Effector memory CD8-positive, alpha-beta T cell (primary cell): ENCODE measurements at places on chromosomes 6 and 20.

- no peak for DNase-seq
Observed at GRCh38 chr20:3586093-3586492, 77.1 kb downstream of the GFRA4 start.

DNA sequence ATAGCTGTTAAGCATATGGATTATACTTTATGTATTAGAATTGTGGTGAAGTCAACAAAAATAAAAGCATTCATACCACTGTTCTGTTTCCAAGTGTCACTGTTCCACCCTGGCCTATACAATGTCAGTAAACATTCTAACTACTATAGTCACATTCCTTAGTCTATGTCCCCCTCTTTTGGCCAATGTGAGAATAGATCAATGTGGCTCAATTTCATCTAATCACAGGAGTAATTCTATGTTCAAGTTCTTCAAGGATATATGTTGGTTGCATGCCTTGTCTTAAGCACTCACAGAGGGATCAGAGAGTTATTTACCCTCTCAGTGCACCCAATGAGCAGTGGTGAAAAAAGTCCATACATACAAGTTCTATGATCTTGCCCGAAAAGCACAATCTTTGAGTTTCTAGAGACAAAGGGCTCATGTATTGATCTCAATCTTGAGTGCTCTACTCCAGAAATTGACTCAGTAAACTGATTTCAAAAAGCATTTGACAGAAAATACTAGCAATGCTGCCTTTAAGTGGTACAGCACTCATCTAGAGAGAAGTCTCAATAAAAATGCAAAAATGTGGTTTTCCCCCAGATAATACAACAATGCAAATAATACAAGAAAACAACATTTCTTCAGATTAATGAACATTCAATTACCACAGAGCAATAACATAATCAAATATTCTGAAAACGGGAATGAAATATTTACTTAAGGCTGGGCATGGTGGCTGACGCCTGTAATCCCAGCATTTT is 16.5 kb downstream of the SMLR1 start:
- DNase-seq: peak; percentile 21

DNA sequence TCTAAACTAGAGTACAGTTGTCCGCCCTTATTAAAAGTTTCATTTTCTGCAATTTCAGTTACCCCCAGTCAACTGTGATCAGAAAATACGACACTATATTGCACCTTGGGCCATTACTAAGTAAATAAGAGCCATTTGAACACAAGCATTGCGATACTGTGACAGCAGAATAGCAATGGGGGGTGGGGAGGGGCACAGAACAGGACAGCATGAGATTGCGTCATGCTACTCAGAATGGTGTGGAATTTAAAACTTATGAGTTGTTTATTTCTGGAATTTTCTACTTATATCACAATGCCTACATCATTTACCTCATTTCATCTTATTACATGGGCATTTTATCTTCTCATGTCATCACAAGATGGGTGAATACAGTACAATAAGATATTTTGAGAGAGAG is 166.3 kb downstream of the MANEA start:
- no peak for DNase-seq

- no peak for DNase-seq
Observed at GRCh38 chr6:47221565-47221964, 88.1 kb downstream of the TNFRSF21 start.

GRCh38 chr6:158501360-158502262 is 58.3 kb upstream of the TMEM181 start:
- no peak for DNase-seq

GRCh38 chr6:147220345-147220744 is 16.1 kb downstream of the STXBP5 start:
- no peak for DNase-seq

DNA sequence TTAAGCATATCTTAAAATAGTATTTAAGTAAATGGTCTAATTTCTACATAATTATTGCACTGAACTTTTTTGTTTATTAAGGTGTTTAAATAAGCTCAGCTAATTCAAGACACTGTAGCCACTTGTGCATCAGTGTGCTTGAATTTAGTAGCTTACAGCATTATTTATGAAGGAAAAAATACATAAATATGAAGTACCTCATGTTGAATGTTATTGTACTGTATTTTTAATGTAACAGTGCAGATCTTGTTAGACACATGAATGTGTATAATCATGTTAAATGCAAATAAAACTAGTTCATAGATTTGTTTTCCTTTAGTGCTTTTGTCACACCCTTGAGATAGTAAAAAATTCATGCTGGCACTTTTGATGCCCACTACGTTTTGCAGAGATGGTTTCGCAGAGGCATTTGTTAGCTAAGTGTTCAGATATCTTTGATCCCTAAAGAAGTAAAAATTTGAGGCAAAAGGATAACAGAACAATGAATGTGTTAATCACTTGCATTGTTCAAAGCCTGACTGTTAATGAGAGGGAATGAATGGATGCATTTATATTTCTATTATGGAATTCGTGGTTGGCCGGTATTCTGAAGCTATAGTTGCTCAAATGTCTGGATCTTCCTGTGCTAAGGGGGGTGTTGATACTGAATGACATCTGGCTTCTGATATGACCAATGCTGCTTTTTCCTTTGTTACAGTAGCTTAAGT is 8.8 kb downstream of the BTBD3 start:
- no peak for DNase-seq

GRCh38 chr20:9092113-9092512 is 23.2 kb downstream of the PLCB4 start:
- no peak for DNase-seq

GRCh38 chr6:104957301-104958177 is 632 bp downstream of the LIN28B start:
- no peak for DNase-seq

- DNase-seq: no peak
Observed at GRCh38 chr20:25586877-25587276, 1.5 kb upstream of the NINL start.

DNA sequence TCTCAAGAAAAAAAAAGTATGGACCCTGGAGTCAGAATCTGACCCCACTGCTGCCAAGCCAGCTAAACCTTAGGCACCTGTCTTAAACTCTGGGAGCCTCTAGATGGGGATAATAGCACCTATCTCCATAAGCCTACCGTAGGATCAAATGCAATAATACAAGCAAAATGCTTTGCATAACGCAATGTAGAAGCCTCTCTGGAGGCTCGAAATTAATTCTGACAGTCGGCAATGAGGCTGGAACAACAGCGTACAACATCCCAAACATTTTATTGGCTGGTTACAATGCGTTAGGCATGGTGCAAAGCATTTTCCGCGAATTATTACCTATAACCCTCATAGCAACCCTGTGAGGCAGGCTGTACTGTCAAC is 521 bp downstream of the CDK5RAP1 start:
- no peak for DNase-seq

GRCh38 chr6:10684618-10685017 is 9.8 kb downstream of the C6orf52 start:
- no peak for DNase-seq

DNA sequence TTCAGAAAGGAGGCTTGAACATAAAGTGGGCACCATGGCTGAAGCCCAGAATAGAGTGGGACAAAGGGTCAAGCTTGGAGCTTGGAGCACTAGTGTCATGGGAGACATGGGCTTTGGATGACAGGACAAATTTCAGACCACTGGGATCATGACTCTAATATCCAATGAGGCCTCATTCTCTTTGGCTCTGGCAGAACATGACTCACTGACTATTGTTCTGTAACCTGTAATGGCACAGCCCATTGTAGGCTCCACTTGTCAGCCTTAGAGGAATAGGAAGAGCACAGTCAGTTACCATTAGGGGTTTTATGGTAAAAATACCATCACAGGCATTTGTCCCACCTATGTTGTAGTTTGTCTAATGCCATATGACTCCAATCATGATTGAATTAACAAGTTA is 34.0 kb upstream of the MMS22L start:
- no peak for DNase-seq

- no peak for DNase-seq
Observed at GRCh38 chr6:148249679-148250375, 92.8 kb upstream of the SASH1 start.

DNA sequence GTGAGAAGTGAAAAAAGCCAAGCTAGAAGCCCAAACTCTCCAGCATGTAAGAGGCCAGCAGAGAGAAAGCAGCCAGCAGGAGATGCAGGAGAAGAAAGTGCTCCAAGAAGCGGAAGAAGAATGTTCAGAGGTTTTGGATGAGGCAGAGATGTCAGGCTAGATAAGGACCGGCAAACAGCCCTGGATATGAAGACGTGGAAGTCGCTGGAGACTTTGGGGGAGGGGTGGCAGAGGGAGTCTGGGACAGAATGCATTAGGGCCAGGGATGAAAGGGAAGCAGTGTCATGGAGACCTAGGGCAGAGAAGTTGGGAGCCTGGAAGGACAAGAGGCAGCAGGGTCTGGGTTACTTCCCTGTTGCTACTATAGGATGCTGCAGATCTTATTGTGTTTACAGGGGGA is 5.3 kb upstream of the SCUBE3 start:
- no peak for DNase-seq

DNA sequence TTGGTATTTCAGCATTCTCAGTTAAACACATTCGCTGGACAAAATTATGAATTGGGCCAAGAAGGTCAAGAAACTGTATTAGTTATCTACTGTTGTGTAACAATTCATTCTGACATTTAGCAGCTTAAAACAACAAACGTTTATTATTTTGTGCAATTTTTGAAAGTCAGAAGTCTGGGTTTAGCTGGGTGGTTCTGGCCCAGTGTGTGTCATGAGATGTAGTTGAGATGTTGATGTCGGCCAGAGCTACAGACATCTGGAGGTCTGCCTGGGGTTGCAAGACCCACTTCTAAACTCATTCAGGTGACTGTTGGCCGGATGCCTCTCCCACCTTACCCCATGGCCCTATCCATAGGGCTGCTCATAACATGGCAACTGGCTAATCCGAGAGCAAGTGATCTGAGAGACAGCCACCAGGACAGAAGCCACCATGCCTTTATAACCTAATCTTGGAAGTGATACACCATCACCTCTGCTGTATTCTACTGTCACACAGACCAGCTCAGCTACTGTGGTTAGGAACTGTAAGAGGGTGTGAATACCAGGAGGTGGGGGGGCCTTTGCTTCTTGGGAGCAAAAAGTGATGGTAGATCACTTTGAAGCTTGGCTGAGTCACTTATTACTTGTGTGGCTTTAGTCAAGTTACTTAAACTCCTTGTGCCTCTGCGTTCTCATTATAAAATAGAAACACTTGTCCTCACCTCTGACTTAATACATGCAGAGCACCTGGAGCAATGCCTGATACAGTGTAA is 217.0 kb upstream of the MYLIP start:
- no peak for DNase-seq

GRCh38 chr20:54429364-54429763 is 46.0 kb upstream of the DOK5 start:
- no peak for DNase-seq

DNA sequence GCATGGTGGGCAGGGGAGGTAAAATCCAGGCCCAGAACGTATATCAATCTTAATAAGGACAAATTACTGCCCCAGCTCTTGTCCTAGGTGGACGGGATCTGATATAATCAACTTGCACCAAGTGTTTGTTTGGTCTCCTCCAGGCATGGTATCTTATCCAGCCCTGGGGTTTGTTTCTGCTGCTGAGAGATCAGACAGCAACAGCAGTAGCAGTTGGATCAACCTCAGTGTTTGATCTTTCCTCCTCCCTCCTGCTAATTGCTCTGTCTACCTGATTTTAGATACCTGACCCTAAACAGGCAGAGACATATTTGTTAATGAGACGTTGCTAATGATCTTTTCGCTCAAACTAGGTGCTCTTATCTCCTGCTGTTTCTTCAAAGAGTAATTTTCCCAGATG is 100.4 kb upstream of the BACH2 start:
- DNase-seq: no peak

DNA sequence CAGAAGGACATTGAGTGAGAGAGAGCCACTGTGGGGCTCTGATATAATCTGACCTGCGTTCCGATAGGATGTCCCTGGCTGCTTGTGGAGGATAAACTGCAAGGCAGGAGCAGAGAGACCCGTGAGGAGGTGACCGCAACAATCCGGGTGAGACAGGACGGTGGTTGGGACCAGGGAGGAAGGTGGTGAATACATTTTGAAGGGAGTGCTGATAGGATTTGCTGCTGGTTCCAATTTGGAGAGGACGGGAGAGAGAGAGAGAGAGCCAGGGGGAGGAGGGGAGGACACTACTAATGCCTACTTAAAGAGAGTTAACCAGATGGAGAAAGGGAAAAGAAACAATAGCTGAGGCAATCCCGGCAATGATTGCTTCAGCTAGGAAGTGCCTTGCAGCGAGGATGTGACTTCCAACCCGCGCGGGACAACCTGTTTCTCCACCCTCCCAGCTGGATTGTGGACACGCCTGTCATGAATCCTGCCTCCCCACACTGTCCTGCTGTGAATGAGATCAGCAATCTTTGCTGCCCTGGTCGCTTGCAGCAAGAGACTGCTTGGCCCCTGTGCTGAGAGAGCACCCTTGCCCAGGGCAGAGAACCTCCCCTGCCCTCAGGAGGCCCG is 199.0 kb upstream of the KCNG1 start:
- DNase-seq: no peak

DNA sequence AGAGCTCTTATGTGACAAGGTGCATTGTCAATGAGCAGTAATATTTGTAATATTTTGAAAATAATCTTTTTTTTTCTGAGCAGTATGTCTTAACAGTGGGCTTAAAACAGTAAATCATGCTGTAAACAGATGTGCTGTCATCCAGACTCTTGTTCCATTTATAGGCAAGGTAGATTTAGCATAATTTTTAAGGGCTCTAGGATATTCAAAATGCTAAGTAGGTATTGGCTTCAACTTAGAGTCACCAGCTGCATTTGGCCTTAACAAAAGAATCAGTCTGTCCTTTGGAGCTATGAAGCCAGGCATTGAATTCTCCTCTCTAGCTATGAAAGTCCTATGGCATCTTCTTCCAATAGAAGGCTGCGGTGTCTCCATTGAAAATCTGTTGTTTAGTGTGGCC is 63.7 kb downstream of the ME1 start:
- no peak for DNase-seq

- no peak for DNase-seq
Observed at GRCh38 chr6:89731924-89732567, 87.5 kb downstream of the MDN1 start.

- DNase-seq: no peak
Observed at GRCh38 chr20:51451484-51451883, 91.0 kb downstream of the NFATC2 start.

DNA sequence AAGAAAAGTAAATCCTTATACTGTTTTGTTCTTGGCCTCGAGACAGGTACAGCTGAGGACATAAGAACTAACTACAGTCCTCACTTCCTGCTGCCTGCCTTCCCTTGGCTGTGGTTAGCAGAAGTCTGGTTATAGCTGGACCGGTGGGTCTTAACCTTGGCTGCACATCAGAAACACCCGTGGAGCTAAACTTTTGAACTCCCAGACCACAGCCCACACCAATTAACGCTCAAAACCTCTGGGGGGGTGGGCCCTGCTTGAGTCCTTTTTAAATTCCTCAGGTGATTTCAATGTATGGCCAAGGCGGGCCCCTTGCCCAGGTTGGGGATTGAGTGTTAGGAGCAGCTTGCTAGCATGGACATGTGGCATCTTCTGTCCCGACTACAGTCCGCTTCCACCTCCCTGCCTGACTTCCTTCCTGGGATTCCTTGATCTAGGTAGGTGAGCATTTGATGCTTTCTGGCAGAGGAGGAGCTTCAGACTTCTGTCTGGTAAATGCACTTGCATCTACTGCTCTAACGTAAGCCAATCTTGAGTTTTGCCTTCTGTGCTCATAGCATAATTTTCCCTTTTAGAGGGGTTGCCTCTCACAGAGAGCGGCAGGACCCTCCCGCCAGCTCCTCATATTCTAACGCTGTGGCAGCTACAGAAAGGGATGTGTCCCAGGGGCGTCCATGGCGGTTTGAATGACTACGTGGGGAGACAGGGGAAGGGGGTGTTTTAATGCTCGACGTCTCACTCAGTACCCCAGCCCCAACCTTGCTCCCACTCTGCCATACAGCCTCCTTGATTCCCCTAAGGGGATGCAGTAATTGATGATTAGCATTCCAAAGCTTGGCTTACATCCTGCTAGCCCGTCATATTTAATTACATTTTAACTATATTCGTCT is 390.1 kb downstream of the ZFAND3 start:
- no peak for DNase-seq
